Ecto neural progenitor cell (in vitro differentiated cells): ENCODE measurements at places on chromosomes 6 and 20.

DNA sequence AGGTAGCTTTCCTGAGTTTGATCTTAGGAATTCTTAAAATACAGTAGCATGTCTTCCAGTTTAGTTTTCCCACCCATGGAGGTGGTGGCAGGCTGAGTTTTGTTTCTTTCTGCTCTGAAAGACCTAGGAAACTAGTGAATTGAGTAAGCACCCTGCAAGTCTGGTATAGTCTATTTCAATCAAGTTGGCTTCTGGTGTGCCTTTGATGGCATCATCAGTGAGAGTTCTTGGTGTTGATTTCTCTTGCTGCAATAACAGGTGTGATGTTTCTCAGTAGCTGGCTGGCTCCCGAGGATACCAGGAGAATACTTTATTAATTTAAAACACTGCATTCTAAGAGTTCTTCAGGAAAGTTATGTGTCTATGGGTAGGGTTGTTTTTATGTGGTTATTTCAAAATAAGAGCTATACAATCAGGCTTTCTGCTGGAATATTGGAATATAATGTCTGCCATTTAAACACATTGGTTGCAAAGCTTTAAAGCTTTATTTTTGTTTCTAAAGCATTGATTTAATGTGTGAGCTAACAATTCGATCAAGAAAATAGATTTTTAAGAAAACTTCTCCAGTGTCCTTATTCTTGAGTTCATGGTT lies 19.0 kb downstream of the VAPB start:
- DNase-seq = no peak

GRCh38 chr20:52958211-52958610 lies 13.9 kb upstream of the TSHZ2 start:
- no peak for DNase-seq

DNA sequence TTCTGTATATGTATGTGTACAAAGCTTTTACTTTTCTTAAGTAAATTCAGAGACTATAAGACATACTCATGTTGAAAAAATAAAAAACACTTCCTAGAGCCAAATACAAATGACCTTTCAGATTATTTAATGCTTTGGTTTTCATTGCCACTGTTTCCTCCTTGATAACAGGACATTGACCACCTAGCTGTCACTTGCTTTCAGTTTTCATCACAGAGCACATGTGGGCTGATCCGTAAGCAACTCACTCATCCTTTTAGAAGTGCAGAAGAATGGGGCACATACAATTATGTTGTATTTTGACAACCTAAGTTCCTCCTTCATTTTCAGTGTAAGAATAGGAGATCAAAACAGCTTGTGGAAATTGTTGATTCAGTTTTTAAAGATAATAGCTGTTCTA lies 6.2 kb downstream of the ZBTB2 start:
- DNase-seq = no peak

DNA sequence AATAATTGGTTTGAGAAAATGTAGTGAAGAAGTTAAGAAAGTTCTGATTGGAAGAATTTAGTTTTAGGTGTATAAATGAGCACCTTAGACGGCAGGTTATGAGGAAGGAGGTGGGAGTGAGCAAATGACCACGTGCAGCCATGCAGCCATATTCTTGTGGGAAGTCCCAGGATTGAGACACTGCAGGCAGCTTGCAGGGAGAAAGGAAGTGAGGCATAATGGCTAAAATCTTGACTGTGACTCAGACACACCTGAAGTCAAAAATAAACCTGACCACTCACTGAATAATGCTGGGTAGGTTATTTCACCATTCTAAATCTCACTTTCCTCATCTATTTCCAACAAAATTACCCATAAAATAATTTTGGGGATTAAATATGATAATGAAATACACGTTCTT lies 16.6 kb downstream of the DSE start:
- DNase-seq = no peak

GRCh38 chr20:51871943-51872342 lies 69.6 kb upstream of the SALL4 start:
- DNase-seq = no peak

GRCh38 chr20:6165346-6165745 lies 42.5 kb upstream of the FERMT1 start:
- DNase-seq = no peak

DNA sequence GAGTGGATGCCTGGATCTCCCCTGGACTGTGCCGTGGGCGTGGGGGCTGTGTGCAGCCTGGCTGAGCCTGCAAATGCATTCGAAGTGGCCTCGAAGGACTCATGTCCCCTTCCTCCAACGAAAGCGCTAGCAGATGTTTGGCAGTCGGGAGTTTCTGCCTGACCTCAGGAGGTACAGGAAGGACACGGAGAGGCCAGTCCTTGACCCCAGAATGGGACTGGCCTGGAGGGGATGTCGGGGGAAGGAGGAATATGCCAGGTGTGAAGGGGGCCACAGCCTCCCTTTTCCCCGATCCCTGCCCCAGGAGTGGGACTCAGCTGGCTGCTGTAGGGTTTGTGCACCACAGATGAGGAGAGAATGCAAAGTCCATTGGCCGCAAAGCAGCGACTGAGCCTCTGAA lies 45.6 kb downstream of the APCDD1L start:
- peak; percentile 31 for DNase-seq

DNA sequence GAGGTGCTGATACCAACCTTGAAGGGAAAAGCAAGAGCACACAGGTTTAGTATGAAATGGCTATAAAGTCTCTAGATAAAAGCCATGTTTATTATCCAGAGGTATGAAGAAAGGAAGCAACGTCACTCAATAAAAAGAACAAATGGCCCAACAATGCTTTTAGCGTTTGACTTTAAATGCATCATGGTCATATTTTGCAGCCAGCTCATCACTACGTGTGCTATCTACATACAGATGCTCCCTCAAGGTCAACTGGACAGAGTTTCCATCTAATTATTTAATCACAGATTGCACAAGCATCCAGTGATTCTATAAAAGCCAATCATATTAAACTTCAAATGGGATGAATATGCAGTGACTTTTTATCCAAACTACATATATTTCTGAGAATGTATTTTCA lies 127.6 kb upstream of the SYNDIG1 start:
- DNase-seq = no peak

- DNase-seq = peak; percentile 58
These were observed 374.4 kb downstream of the UTRN start for GRCh38 chr6:144659202-144660182.

DNA sequence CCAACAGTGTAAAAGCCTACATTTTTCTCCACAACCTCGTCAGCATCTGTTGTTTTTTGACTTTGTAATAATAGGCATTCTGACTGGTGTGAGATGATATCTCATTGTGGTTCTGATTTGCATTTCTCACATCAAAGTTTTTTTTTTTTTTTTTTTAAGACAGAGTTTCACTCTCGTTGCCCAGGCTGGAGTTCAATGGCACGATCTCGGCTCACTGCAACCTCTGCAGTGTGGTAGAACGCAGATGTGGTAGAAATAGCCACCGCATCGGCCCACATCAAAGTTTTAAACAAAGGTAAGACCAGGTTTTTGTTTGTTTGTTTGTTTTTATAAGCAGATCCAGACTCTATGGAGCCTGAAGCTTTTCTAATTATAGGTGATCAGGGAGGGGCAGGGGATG lies 12.7 kb upstream of the PPP1R3G start:
- no peak for DNase-seq

DNA sequence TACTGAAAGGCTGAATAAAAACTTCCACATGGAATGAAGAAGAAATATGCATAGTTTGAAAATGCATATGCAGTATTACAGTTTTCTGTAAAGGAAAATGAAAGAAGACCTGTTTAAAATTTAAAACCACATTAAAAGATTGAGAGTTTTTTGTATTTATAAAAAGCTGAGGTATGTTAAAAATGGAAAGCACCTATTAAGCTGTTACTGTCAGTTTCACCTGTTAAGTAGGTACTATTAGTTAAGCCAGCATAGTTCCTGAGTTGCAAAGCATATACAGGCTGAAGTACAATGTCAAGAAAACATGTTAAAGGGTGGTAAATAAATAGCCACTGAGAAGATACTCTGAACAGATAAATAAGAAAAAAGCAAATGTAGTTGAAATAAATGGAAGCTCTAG lies 69.9 kb downstream of the ATXN1 start:
- no peak for DNase-seq

DNA sequence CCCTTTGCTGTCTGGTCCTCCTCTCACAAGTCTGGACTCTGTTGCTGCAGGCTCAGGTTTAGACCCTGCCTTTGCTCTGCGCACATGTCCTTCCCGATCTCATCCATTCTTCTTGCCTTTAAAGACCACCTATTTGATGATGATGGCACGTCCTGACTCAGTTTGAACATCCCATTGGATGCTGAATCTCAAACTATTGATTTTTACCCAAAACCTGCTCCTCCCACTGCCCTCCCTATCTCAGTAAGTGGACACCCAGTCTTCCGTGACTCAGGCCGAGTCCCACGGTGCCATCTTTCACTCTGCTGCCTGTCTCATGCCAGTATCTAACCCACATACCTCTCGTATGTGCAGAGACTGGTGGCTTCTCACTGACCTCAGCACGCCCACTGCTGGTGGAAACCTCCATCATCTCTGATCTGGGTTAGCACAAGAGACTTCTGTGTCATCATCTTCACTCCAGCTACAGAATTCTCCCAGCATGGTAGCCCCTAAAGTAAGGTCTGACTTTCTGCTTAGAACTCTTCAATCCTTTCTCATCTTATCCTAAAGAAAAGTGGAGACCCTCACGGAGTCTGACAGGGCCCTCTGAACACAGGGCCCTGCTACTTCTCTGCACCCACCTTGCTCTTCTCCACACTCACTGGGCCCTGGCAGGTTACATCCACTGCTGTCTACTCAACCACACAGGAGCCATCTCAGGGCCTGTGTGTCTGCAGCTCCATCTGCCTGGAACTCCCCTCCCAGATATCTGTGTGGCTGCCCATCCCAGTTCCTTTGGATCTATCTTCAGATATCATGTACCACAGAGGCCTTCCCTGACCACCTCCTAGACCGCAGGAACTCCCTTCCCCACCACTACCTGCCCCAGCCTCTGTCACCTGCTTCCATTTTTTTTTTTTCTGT lies 387.1 kb upstream of the AGPAT4 start:
- no peak for DNase-seq

- no peak for DNase-seq
These were observed 38.3 kb downstream of the SIRPA start for GRCh38 chr20:1933465-1933870.

DNA sequence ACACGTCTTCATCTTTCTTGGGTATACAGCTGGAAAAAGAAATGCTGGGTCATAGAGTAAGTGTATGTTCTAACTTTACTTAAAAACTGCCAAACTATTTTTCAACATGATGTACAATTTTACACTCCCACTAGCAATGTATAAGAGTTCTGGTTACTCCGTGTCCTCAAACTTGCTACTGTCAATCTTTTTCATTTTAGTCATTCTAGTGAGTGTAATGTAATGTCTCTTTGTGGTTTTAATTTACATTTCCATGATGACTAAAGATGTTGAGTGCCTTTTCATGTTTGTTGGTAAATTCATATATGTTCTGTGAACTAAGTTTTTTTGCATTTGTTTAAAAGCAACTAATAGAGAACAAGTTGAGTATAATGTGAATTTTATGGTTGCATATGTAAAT lies 43.9 kb downstream of the ATG5 start:
- DNase-seq = no peak

GRCh38 chr6:21228876-21229460 lies 364.6 kb upstream of the SOX4 start:
- DNase-seq = no peak

- DNase-seq = no peak
These were observed 70.2 kb downstream of the BLOC1S5 start for GRCh38 chr6:7993952-7994351.

GRCh38 chr20:44570367-44570766 lies 12.0 kb upstream of the PKIG start:
- DNase-seq = no peak

GRCh38 chr20:23260181-23260840 lies 90.3 kb upstream of the NXT1 start:
- peak; percentile 17 for DNase-seq

- DNase-seq = no peak
These were observed 422.6 kb downstream of the QKI start for GRCh38 chr6:163836876-163837690.

- no peak for DNase-seq
These were observed 13.3 kb upstream of the WTAP start for GRCh38 chr6:159713984-159714383.

DNA sequence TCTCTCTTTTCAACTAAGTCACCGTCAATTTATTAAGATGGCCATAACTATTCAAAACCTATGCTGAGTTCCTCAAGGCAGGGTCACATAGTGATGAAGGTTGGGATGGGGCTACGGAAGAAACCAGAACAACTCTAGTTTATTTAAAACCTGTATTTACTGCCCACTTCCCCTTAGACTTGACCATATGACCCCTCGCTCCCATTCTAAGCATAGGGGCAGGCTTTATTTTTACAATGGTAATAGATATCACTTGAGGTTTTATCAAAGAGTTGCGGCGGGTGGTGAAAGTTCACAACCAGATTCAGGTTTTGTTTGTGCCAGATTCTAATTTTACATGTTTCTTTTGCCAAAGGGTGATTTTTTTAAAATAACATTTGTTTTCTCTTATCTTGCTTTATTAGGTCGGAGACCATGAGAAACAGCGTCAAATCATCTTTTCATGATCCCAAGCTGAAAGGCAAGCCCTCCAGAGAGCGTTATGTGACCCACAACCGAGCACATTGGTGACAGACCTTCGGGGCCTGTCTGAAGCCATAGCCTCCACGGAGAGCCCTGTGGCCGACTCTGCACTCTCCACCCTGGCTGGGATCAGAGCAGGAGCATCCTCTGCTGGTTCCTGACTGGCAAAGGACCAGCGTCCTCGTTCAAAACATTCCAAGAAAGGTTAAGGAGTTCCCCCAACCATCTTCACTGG lies 5.5 kb downstream of the EDN1 start:
- no peak for DNase-seq

DNA sequence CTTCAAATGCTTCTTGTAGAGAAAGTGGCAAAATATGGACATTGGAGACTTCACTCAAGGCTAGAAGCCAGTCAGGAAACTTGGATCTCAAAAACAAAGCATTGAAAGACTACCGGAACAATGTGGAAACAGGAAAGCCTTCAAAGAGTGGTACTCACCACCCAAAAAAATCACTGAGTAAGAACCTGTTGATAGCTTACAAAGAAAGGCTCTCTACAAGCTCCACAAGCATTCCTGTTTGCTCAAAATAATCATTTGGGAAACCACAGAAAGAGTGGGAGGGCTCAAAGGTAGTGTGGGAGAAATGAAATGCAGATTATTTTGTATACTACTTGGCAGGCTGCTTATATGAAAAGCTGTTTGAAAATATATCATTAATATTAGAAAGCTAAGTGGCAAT lies 9.5 kb upstream of the DST start:
- DNase-seq = no peak

DNA sequence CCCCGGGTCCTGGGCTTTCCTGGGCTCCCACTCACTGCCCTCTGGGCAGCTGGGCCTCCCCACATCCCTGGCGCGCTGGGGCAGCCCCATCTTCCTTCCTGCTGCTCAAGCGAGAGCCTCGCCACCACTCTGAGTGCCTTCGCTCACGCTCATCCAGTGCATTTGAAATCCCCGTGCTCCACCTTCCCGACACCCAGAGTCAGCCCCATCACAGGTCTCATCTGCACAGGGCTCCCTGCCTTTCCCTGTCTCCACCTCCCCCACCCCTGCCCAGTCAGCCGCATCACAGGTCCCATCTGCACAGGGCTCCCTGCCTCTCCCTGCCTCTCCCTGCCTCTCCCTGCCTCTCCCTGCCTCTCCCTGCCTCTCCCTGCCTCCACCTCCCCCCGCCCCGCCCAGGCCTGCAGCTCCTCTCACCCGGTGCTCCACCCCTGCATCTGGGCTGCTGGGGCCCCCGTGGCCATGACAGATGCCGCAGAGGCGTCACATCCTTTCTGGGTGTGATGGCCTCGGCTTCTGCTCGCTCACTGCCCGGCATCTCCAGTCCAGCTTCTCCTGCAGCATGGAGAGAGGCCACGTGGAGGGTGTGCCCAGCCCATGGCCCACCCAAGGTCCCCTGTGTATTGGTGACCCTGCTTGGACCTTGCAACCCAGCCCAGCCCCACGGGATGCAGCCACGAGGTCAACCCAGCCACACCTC lies 9.0 kb upstream of the BHLHE23 start:
- no peak for DNase-seq
